ENCODE measurements at places on chromosomes 12 and 14.

GRCh38 chr14:87457720-87458119 lies 535.3 kb downstream of the GALC start:
- DNase-seq: no peak

GRCh38 chr12:47946413-47947323 lies 16.7 kb upstream of the TMEM106C start:
- no peak for DNase-seq

- no peak for DNase-seq
Measured at GRCh38 chr12:40015345-40015744, 90.5 kb downstream of the SLC2A13 start.

- peak; percentile 33 for DNase-seq
Measured at GRCh38 chr14:101464984-101465794, 96.1 kb upstream of the DIO3 start.

- no peak for DNase-seq
Measured at GRCh38 chr14:28744126-28744525, 22.5 kb upstream of the FOXG1 start.

GRCh38 chr14:92600318-92601053 lies 86.9 kb downstream of the RIN3 start:
- no peak for DNase-seq

GRCh38 chr14:61620130-61620946 lies 75.0 kb upstream of the HIF1A start:
- DNase-seq: no peak

DNA sequence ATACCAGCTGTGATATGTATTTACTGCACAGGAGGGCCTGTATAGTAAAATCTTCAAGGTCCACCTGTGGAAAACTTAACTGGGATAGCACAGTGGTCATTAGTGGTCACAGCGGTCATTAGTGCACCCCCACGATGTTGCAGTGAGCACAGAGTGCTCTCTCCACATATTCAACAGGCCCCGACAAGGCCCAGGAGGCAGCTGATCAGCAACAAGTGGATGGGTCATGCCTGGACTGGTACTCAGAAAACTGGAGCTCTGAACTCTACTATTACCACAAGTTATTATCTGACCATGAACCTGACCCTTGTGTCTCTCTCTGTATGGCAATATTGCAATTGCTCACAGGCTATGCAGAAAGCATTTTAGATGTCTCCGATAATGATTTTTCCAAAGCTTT lies 129.5 kb downstream of the SLC35F4 start:
- DNase-seq: no peak
